ENCODE measurements at places on chromosomes 2 and 18. TPM values are rescaled to one million over a fixed set of nuclear protein-coding genes. Genes with fewer than 3 reads are reported as not detected.

DNA sequence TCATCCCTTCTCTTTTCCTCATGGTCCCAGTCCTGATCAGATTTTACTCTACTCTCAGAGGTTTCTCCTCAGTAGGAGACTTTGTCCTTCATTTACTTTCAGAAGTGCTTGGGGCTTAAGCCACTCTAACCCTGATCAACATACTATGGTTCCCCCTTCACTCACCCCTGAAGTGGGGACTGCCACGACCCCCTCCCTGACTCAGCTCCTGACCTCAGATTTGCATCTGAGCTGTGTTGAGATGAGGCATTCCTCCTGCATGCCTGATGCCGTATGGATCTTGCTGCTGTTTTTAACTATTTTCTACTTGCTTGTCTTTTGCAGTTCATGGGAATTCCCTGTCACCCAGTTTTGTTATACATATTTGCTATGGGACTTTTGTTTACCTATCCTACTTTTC is 306.7 kb upstream of the CHST9 start:
- H3K27me3 ChIP-seq, result no peaks in the 10 kb centered on the region
- H3K4me3 ChIP-seq, result no peak overlapping the region
- no peak overlapping the region for H3K27ac ChIP-seq
- no peaks in the 10 kb centered on the region for H3K4me1 ChIP-seq
- H3K36me3 ChIP-seq, result no peaks in the 10 kb centered on the region
- no peak for DNase-seq

C2orf80 gene
- total RNA-seq, result not detected

DNA sequence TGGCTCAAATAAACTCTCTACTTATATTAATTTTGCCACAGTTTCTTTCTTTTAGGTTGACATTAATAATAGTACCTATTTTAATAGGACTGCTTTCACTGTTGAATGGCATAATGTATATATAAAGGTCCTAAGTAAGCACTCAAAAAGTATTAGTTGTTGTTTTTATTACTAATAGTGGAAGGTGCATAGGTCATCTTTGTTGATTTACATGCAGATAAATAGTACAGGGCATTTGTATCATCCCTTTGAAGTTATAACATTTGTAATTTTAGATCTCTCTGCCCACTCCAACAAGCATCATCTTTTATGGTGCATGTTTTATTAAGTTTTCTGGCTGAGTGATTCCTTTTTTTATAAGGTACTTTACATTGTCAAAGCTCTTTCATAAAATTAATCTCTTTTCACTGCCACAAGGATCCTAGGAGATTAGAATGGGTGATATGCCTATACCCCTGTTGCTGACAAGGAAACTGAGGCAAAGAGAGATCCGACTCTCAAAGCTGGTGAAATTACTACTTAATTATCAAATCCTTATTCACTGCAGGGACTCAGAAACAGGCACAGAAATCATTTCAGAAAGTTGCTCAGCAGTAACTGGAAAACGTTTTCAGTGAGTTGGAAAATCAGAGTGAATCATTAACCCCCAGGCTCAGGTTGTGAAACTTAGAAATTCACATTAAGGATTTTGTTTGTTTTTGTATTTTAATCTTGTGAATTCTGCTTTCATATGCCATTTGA is 299.6 kb downstream of the AGPS start:
- H3K4me3 ChIP-seq, result no peak overlapping the region
- no peak overlapping the region for H3K27ac ChIP-seq
- H3K36me3 ChIP-seq, result no peaks in the 10 kb centered on the region
- no peaks in the 10 kb centered on the region for H3K27me3 ChIP-seq
- no peak for DNase-seq
- H3K4me1 ChIP-seq, result no peaks in the 10 kb centered on the region

GRCh38 chr18:25727281-25727985 is 363.0 kb downstream of the SS18 start:
- no peaks in the 10 kb centered on the region for H3K4me1 ChIP-seq
- no peaks in the 10 kb centered on the region for H3K36me3 ChIP-seq
- no peak overlapping the region for H3K27ac ChIP-seq
- no peaks in the 10 kb centered on the region for H3K27me3 ChIP-seq

DNA sequence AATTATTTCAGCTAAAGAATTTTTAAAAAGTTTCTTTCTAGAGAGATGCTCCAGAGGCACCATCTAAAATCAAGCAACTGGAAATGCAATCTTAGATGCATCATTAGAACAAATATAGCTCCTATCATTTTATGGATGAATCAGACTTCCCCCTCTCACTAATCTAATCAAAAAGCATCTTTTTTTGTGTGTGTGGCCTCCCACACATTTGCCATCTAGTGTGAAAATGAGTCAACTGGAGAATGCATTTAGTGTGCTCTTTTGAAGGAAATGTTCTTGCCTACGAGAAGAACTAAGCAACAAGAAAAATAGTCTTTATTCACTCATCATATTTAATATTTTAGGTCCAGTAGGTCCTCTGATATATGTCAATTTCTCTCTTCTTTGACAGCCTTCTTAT is 39.5 kb upstream of the FIGN start:
- H3K36me3 ChIP-seq, result no peaks in the 10 kb centered on the region
- no peak overlapping the region for H3K4me3 ChIP-seq
- H3K27ac ChIP-seq, result no peak overlapping the region
- DNase-seq, result no peak

GRCh38 chr2:184413671-184414229 is 184.6 kb upstream of the ZNF804A start:
- no peak overlapping the region for H3K4me3 ChIP-seq
- H3K27me3 ChIP-seq, result no peaks in the 10 kb centered on the region
- H3K4me1 ChIP-seq, result no peaks in the 10 kb centered on the region
- H3K27ac ChIP-seq, result no peak overlapping the region

DNA sequence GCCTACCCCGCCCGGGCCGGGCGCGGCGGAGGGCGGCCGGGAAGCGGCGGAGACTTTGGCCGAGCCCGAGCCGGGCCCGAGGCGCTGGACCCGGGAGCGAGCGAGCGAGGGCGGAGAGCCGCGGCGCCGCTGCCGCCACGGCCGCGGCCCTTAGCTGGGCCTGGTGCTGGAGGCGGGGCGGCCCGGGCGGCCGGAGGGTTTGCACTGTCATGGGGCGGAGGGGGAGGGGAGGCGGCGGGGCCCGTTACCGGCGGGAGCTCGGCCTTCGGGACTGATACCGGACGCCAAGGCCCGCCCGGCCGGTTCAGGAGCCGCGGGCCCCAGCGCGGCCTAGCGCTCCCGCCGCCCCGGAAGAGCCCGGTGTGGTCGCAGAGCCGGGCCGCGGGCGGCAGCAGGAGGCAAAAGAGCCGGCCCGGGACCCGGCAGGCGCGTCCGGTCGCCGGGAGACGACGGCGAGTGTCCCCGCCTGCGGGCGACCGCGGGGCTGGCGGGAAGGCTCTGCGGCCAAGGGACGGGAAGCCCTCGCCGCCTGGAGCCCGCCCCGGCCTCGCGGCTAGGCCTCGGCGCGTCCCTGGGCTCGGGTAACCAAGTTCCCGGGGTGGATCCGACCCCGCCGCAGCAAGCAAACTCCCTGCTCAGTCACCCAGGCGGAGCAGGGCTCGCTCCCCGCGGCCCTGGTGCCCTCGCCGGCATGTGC is 697 bp downstream of the KCMF1 start:
- peak overlapping the region; percentile 64 for H3K4me3 ChIP-seq
- no peaks in the 10 kb centered on the region for H3K27me3 ChIP-seq
- H3K36me3 ChIP-seq, result peaks cover 3% of the 10 kb centered on the region
- peak; percentile 84 for DNase-seq
- peaks cover 47% of the 10 kb centered on the region for H3K4me1 ChIP-seq
- peak overlapping the region; percentile 90 for H3K27ac ChIP-seq

Measured in B cell (primary cell).